ENCODE measurements at places on chromosomes 2 and 18.

DNA sequence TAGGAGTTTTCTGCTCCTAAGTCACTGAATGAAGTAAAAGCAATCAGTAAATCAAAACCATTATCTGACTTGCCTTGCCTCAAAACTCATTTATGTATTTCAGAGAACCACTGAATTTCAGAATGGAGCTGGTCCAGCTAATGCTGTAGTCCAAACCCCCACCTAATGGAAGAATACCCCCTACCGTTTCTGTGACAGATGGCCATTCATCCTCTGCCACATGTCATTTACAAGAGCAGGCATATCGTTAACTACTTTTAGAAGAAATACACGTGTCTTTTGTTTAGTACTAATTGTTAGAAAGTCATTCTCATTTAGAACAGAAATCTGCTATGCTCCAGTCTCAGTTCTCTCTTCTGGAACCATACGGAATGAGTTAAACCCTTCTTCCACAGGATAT, 12.8 kb upstream of the GALNT5 start:
- no peak for DNase-seq

DNA sequence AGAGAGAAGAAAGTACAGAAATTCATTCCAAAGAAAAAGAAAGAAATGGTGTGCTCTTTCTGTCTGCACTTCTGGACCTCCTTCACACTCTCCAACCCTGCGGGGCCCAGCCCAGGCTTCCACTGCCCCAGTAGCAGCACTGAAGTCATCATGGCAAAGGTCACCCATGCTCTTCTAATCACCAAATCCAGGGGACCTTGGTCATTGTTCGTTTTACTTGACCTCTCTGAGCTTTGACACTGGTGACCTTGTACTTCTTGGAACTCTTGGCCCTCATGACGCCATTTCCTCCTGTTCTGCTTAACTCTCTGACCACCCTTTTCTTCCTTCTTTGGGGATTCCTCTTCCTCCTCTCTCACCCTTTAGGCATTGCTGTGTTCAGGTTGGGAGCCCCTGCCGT, 105.6 kb downstream of the SMAD7 start:
- DNase-seq: no peak

GRCh38 chr18:76679259-76679658, 143.1 kb upstream of the ZNF236 start:
- no peak for DNase-seq

GRCh38 chr2:173808718-173809117, 156.5 kb downstream of the SP3 start:
- DNase-seq: no peak

DNA sequence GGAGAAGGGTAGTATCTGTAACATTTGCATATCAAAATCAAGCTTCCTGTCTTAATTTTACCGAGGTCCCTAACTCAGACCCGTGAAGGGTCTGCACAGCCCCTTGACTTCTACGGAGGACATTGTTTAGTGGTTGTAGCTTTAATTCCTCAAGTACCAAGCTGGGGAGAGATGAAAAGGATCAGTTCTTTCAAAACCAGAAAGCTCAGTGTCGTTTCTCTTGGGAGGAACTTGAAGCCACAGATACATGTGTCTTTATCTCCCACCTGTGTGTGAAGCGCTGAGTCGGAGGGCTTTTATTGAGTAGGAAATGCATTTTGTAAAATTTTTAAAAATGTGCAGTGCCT, 263.6 kb downstream of the GBX2 start:
- no peak for DNase-seq

DNA sequence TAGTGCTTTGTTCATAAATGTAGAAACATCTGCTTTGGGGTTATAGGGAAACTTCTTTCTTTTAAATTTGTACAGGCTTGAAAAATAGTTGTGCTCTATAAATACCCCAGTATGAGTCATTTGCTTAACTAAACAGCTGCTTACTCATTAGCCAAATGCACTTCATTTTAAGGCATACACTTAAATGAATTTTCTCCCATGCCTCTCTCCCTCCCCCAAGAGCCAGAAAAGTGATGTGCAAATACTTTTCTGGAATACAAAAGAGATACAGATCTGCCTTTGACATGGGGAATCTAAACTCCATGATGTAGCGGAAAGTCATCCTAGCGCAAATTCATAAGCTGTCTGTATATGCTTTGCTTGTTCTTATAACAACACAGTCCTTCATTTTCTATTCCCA, 469.4 kb downstream of the DLGAP1 start:
- no peak for DNase-seq

- peak; percentile 27 for DNase-seq
Observed at GRCh38 chr18:74081966-74082741, 65.5 kb downstream of the FBXO15 start.

- no peak for DNase-seq
Observed at GRCh38 chr18:58784601-58785137, 80.0 kb upstream of the ZNF532 start.

GRCh38 chr2:195304310-195304709, 352.7 kb upstream of the SLC39A10 start:
- DNase-seq: no peak

DNA sequence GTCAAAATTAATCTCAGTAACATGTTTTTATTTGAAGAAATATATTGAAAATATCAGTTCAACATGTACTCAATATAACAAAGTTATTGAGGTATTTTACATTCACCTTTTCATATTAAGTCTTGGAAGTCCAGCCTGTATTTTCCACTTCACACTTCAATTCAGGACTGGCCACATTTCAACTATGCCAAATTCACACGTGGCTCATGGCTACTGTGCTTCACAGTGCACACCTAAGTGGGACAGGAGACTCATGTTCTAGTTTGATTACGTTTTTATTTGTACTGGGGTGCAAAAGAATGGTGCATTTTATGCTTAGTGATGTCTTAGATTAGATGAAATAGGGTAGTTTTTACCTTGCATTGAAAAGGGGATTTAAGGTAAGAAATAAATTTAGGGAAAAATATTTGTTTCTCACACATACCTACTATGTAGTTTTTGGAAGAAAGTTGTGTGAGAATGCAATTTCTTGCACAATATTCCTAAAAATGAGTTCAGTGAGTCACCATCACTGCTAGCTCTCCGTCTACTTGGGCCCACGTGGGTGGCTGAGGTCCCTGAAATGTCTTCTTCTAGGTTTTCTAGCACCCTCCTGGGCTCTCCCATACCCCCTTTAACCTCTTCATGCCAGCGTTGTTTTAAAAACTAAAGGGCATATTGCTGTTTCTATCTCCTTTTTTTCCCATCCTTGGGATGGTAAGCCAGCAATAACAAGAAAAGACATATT, 87.0 kb downstream of the ST6GAL2 start:
- DNase-seq: no peak

DNA sequence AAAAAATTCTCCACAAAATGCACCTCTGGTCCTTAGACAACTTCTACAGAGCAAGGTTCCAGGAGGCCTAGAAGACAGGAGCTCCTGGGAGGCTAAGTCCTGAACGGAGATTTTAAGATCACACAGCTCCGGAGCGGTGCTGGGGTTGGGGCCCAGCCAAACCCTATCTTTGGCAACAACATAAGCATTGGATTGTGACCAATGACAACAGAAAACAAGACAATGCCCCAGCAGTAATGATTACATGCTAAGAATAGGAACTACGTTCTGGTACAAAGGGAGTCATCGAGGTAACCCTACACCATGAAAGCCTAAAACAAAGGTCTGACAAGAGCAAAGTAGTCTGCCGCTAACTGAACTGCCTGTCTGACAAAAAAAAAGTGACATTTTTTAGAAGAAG, 171.2 kb downstream of the CMPK2 start:
- no peak for DNase-seq

GRCh38 chr2:55175254-55176093, 56.6 kb downstream of the CLHC1 start:
- no peak for DNase-seq

- DNase-seq: no peak
Observed at GRCh38 chr2:172655838-172656573, 79.6 kb upstream of the RAPGEF4 start.

- DNase-seq: no peak
Observed at GRCh38 chr2:238167761-238168160, 9.0 kb downstream of the ERFE start.

- no peak for DNase-seq
Observed at GRCh38 chr2:241228081-241228859, 39.8 kb downstream of the ANO7 start.

DNA sequence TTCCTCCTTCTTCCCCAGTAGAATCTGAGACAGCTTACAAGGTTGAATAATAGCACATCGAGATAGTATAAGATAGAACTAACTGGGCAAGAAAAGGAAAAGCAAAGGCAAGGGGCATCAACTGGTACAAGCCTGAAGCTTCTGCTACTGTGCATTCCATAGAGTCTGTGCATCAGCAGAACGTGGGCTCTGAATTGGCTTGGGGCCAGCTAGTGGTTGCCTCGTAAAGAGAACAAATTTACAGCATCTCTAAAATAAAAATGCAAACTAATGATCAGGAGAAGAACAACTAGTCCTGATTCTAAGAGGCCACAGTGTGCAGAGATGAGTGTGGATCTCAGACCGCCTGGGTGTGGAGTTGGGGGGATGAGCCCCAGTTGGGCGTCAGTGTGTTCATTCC, 36.6 kb downstream of the UPP2 start:
- DNase-seq: no peak

GRCh38 chr2:62297624-62298010, 101.7 kb downstream of the B3GNT2 start:
- DNase-seq: no peak

GRCh38 chr2:179524809-179525339, 260.2 kb upstream of the SESTD1 start:
- no peak for DNase-seq

DNA sequence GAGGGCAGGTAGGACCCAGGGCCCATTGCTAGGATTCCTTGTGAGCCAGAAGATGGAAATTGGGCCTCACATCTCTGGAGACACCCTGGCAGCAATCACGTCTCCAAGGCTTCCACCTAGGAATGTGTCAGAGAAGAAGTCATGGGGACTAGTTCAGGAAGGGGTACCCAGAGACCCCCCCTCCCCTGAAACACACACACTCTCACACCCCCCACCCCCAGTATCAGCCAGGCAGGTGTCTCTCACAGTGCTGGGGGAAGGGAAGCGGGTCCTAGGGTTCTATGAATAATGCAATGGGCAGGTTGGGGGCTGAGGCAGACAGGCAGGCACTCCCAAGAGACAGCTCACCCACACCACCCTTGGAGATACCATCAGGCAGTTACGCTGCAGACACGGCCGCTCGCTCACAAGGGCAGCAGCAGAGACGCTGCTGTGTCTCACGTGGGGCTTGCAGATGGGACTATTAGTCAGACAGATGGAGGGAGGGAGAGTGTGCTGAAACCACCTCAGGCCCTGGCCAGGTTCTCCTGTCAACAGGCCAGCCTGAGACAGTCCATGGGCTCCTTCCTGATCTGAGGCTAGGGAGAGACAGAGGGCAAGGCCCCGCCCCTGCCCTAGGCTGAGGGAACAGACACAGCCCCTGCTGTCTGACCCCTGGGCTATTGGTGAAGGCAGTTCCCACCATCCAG, 134.6 kb downstream of the CYP26B1 start:
- no peak for DNase-seq

DNA sequence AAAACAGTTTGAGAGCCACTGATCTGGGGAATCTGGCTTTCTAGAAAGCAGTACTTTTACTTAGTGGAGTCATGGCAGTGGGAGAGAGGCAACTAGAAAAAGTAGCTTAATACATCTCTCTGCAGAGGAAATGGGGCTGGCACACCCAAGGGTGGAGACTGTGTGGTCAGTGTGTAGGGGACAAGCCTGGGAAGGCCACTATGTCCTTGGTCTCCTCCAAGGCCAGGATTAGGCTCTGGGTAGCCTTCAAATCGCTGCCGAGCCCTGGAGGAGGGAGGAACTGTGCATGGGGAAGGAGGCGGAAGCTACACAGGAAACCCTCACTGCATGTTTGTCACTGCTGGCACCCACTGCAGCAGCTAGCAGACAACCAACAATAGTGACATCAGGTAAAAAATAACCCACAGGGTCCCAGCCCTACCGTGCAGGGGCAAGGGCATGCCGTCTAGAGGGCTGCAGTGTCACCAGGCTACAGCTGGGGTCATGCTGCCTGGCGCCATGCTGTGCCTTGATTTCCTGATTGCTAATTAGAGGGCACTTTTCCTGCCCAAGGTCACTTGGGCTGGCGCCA, 34.8 kb downstream of the LBH start:
- DNase-seq: peak; percentile 31

DNA sequence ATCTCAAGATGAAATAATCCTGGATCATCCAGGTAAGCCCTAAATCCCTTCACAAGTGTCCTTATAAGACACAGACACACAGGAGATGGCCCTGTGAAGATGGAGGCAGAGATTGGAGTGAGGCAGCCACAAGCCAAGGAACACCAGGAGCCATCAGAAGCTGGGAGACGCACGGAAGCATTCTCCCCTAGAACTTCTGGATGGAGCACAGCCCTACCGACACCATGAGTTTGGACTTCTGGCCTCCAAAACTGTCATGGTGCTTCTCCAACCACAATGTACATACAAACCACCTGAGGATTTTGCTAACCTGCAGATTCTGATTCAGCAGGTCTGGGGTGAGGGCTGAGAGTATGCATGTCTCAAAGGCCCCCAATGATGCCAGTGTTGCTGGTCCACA, 42.5 kb downstream of the ADD2 start:
- DNase-seq: no peak

DNA sequence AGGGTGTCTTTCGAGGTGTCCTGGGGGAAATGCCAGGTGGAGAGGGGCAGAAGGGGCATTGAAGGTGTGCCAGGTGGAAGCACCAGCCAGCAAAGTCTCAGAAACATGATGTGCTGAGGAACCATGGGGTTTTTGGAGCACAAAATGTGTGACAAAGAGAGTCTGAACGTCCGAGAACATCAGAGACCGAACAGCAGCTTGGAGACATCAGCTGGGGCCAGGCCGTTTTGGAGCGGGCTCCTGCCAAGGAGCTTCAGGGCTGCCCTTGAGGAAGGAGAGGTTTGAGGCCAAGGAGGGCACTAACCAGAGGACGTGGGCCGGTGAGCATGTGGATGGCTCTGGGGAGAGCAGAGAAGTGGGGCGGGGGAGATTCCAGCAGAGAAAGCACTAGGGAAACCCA, 5.3 kb upstream of the MBP start:
- DNase-seq: no peak

DNA sequence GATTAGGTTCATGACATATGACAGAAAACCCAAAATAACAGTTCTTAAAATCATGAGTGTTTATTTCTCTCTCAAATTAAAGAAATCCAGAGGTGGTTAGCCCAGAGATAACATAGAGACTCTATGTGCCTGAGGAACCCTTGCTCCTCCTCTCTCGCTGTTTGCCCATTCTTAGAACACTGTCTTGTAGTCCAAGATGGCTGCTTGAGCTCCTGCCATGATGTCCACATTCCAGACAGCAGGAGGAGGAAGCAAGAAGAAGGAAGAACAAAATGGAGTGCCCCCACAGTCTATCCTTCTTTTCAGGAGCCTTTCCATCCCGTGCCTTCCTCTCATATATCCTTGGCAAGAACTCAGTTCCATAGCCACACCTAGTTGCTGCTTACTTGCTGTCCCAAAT, 13.9 kb upstream of the ST8SIA5 start:
- DNase-seq: no peak

All from activated T-helper 1 cell treated with anti-CD3 and anti-CD28 coated beads, Interleukin-2, amount 50 U/mL, for 16 hours (primary cell).